ENCODE measurements at places on chromosomes 2 and 18.
A peak's percentile ranks its signal among the peaks of the same experiment; 100 is the strongest.

GRCh38 chr18:45686891-45687611 lies 36.9 kb upstream of the SLC14A1 start:
- no peak for DNase-seq

DNA sequence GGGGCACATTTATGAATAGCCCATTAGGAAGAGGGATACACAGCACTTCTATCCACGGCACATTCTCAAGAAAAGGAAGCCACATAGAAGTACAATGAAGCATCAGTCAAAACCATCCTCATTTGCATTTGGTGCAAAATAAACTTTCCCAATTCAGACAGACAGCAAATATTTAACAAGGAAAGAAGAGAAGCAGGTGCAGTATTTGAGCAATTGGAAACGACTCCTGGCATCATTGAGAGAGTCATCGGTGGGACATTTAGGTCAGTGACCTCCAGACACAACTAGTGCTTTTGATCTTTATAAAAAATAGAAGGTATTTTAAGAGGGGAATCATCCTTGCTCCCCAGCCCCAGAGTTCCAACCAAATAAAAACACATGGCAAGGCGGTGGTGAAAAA lies 118.0 kb downstream of the MREG start:
- DNase-seq = no peak

DNA sequence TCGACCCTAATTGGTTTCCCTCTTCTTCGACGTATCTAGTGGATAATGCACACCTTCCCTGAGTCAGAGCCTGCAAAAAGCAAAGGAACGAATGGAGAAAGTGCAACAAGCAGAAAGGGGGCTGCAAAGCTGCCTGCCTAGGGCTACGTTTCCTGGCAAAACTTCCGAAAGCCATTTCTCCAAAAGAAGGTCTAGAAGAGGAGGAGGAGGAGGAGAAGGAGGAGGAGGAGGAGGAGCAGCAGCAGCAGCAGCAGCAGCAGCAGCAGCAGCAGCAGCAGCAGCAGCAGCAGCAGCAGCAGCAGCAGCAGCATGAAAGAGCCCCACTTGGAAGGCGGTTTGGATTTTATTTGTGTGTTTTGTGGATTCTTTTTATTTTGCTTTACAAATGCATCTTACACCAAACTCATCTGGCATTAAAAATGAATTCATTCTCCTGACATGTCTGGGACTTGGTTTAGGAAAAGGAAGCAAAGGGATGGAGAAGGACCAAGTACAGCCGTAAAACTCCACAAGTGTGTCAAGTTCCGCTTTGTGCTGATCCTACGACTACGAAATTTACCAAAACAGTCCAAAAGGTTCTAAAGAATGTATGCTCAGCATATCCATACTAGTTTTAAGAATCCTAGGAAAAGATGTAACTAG lies 2.0 kb downstream of the TCF4 start:
- peak; percentile 51 for DNase-seq

- no peak for DNase-seq
Observed at GRCh38 chr2:188278388-188279092, 13.1 kb upstream of the GULP1 start.

- no peak for DNase-seq
Observed at GRCh38 chr2:61431345-61431744, 39.5 kb downstream of the USP34 start.

DNA sequence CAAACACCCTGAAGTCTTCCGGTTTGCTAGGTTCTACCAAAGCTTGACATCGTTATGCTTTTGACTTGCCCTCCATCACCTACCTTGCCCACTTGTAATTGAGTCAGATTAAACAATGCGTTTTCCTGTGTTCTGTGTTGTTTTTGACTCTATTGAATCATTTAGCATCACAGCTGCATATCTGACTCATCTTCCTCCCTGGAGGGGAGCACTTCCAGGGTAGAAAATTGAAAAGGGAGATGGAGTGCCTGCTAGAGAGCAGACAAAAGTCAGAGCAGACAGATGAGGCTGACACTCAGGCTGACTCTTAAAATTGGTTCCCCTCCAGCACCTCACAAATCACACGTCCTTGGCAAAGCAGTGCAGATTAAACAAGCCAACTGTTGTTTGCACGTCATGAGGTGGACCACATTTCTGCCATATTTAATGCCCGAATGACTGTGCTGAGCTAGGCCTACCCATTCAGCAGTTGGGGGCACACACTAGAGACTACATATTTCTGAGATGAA lies 2.2 kb downstream of the MPP4 start:
- no peak for DNase-seq

DNA sequence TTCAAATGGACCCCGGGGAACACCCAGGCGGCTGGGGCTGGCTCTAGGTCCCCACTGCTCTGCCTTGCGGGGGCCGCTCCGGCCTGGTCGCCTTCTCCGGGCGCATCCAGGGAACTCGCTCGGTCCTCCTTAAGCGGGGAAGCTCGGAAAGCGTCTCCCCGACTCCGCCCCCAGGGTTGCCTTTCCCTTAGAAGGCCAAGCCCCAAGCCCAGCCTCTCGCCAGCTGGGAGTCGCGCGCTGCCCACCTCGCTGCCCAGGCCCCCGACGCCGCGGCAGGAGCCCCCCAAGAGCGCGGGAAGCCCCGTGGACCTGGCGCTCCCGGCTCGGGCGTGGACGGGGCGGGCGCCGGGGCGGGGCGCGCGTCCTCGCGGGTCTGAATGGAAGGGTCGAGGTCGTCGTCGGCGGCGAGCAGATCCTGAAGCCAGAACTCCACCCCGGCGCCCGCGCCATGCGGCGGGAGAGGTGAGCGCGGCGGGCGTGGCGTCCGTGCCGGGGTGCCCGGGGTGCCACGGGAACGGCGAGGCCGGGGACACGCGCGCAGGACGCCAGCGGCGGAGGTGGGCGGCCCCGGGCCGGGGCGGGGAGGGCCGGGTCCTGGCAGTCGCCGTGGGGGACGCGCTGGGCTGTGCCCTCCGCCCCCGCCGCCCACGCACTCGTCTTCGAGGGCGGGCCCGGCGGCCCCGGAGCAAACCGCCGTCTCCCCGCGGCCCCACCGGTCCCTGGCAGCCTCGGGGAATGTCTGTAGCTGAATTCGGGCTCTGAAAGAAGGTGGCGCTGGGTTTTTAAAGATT lies at the start of gene BOK:
TSS of gene BOK (plus strand) at position 214 of the 791 bp plus-strand sequence. CDS start 739 bp downstream, outside the sequence.
- peak; percentile 71 for DNase-seq

- DNase-seq = no peak
Observed at GRCh38 chr2:200219309-200220113, 87.0 kb upstream of the SPATS2L start.

DNA sequence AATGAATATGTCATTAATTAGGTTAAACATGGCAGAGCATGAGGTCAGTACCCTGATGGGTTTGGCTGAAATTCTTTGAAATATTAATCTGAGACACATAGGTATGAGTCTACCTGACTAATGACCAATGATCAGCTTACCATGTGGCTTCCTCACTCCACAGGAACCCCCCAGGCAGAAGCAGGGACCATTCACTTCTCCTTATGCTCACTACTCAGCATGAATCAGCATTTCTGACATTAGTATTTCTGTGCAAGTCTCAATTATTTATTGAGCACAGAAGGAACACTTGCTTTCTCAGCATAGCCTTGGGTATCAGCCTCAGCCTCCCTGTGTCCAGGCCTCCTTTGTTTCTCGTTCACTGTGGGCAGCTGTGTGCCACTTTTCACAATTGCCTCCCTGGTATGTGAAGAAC lies 9.3 kb upstream of the KCNE4 start:
- DNase-seq = no peak

- no peak for DNase-seq
Observed at GRCh38 chr18:56374007-56374655, 264.3 kb downstream of the TXNL1 start.

DNA sequence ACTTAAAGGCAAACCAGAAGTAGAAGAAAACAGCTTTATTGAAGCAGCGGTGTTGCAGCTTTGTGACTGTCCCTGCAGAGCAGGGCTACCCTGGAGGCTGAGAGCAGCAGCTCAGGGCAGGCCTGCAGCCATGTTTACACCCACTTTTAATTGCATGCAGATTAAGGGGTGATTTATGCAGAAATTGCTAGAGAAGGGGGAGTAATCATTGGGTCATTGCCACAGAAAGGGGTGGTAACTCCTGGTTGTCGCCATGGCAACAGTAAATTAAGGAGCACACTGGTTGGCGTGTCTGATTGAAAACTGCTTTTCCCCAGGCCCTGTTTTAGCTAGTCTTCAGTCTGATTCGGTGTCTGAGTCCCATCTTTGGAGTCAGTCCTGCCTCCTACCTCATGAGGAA lies 195.4 kb upstream of the HDAC4 start:
- DNase-seq = no peak

- peak; percentile 19 for DNase-seq
Observed at GRCh38 chr2:96874198-96874831, 4.4 kb upstream of the SEMA4C start.

DNA sequence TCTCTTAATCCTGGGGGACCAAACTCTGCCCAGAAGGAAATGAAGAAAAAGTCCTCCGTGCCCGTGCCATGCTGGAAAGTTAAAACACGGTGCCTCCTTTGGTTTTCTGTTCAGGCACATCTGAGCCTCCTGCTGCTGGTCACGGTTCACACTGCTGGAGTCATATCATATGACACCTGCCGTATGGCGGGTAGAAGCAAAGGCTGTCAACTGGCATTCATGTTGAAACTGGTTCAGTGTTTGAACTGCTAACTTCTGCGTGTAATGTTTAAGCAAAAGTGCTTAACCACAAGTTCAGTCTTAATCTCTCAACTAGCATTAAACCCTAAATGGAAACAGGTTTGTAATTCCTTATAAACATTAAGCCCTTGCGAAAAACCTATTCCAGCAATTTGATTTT lies 3.1 kb downstream of the STK39 start:
- DNase-seq = no peak

DNA sequence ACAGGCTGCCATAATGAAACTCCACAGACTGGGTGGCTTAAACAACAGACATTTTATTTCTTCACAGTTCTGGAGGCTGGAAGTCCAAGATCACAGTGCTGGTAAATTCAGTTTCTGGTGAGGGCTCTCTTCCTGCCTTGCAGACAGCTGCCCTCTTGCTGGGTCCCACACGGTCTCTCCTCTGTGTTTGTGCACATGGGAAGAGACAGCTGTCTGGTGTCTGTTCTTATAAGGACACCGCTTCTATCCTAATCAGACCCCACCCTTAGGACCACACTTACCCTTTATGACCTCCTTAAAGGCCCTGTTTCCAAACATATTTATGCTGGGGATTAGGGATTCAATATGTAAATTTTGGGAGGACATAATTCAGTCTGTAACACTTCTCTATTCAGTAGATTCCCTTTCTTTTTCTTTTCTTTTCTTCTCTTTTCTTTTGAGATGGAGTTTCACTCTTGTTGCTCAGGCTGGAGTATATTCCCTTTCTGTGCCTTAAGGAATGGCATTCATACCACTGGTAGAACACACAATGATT lies 18.9 kb downstream of the CTIF start:
- DNase-seq = no peak

- no peak for DNase-seq
Observed at GRCh38 chr2:233468047-233468740, 98.4 kb downstream of the USP40 start.

DNA sequence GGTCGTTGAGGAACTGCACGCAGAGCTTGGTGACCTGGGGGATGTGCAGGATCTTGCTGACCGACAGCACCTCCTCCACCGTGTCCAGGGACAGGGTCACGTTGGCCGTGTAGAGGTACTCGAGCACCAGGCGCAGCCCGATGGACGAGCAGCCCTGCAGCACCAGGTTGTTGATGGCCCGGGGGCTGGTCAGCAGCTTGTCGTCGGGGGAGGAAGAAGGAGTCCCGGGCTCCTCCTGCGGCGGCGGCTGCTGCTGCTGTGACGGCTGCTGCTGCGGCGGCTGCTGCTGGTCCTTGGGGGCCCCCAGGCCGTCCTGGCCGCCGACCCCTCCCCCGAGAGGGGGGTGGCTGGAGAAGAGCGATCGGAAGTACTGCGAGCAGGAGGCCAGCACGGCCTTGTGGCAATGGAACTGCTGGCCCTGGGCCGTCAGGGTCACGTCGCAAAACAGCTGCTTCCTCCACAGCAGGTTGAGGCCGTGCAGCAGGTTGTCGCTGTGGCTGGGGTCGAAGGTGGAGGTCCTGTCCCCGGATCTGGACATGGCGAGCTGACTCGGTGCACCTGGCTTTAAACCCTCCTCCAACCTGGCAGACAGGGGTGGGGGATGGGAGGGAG lies 2.7 kb downstream of the KLHL14 start:
- DNase-seq = no peak

GRCh38 chr2:26174691-26175465 lies 2.0 kb downstream of the GAREM2 start:
- no peak for DNase-seq

DNA sequence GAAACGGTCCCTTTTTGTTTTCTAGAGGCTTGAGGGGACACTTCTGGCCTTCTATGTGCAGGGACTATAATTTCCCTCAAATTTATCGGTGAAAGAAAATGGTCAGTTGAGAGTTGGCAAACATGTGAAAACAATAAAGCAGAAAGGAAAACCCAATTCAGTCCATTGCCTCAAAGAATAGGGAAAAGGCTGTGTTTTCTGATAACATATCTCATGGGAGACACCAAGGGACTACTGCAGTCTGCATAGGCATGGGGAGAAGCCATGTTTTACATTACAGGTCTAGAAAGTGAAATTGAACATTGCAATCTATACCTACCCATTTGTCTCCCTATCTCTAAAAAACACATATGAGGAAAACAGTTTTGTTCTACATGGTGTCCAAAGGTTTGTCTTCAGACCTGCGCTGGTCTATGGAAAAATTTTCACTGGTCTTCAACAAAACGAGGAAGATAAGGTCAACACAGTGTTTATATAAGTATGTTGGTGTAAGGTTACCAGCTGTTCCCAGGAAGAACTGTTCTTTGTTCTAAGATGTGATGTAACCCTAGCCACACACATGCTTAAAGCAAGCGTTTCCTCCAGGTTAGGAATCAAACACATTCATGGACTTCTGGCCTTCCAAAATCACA lies 179.7 kb downstream of the MREG start:
- DNase-seq = no peak

DNA sequence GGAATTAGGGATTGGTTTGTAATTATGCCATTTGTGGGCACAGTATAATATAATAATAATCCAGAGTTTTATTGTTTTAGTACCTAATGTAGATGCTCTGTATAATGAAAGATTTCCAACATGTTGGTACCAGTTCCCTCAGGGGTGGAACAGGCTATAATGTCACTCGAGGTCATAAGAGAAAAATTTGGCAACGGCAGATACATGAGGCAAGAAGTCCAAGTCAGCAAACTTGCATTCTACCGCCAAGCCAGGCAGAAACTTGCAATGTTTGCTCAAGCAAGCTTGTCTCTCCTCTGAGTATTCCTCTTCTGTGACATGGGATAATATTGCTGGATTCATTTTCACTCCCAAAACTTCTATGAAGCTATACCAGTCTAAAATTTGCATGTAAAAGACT lies 520.0 kb upstream of the SALL3 start:
- DNase-seq = no peak

DNA sequence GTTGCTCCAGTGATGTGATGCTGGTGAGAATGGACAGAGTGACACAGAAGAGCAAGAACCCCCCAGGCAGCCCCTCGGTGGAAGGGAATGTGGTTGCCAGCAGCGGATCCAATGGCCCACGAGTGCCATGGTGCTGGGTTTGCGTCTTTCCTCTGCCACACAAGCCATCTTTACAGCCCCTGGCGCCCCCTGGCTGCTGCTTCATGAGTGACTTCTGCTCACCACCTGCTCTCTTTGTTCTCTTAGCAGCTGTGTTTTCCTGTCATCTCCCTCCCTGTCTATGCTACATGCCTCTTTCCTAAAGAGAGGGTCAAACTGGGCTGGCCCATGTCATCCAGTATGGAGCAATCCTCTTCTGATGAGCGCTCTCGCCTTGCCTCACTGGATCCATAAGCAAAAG lies 300.0 kb upstream of the SMIM21 start:
- DNase-seq = peak; percentile 45

GRCh38 chr2:99181624-99182000 lies 628 bp downstream of the MRPL30 start:
- DNase-seq = no peak
